ENCODE measurements at places on chromosomes 1 and 21.

DNA sequence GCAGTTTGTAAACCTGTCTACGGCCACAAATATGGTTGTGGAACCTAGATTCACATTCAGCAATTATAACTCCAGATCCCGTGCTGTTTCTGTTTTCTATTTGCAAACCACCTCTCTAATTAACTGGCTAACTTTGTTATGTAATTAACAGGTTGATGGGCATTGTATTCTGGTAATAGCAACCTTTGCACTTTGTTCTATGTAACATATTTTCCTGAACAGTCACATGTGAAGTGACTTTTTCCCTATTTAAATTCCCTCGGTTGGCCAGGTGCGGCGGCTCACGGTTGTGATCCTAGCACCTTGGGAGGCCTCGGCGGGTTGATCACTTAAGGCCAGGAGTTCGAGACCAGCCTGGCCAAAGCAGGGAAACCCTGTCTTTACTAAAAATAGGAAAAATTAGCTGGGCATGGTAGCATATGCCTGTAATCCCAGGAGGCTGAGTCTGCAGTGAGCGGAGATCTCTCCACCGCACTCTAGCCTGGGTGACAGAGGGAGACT lies 1.4 kb downstream of the ACADM start:
- DNase-seq, result peak; percentile 77

DNA sequence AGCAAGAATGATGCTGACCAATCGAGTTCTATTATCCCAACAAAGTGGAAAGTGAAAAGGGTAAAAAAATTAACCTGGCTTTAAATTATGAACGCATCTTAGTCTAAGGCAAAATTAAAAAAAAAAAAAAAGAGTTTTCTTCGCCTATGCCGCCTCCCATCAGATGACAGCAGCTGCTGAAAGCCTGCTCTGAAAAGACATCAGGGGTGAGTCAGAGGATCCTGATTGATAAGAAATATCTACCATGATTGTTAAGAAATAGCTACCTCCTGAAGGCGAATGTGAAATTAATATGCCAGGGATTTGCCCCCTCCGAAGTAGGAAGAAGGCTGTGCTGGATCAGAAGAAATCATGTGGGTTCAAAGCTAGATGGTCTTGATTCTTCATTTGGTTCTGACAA lies 216.8 kb upstream of the C1orf87 start:
- DNase-seq, result no peak

- DNase-seq, result no peak
These were observed 5.2 kb downstream of the SUSD4 start for GRCh38 chr1:223358826-223359225.

- no peak for DNase-seq
These were observed 20.7 kb upstream of the HPCAL4 start for GRCh38 chr1:39711966-39712340.

GRCh38 chr1:46530791-46531409 lies 20.5 kb downstream of the KNCN start:
- DNase-seq, result no peak

DNA sequence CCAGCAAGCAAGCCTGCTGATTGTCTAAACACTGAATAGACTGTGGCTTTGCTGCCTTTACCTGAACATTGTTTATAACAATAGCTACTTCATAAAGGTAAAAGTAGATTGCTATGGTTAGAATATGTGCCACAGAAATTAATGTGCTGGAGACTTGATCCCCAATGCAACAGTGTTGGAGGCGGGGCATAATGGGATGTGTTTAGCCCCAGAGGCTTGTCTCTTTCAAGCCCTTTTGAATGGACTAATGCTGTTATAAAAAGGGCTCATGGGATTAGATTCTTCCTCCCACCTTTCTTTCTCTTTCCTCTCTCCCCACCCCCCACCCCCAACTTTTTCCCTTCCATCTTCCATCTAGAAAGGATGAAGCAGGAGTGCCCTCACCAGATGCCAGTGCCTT lies 80.2 kb upstream of the PPP2R5A start:
- no peak for DNase-seq

DNA sequence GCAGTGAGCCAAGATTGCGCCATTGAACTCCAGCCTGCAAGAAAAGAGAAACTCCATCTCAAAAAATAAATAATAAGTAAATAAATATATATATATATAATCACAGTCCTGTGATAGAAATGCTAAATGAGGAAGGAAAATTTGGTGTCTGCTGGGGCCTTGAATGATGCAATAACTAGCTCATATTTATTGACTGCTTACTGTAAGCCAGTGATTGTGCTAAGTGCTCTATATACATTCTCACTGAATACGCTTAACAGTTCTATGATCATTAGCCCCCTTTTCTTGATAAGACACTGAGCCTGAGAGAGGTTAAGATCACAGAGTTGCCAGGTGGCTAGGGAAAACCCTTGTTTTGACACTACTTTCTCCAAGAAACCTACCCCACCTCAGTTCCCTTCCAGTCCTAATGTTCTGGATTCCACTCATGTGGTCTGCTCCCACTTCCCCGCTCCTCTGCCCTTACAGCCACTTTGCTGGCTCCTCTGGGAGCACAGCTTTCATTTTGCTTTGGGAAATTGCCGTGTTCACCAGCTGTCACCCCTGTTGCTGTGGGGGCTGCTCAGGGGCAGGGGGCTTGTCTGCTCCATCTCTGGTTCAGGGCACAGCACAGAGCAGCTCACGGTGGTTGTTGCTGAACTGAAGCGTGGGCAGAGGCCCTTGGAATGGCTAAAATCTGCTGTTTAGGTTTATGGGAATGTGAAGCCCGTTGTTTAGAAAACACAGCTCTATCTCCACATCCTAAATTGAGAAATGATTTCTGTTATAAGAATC lies 2.5 kb upstream of the BMP8A start:
- DNase-seq, result no peak

DNA sequence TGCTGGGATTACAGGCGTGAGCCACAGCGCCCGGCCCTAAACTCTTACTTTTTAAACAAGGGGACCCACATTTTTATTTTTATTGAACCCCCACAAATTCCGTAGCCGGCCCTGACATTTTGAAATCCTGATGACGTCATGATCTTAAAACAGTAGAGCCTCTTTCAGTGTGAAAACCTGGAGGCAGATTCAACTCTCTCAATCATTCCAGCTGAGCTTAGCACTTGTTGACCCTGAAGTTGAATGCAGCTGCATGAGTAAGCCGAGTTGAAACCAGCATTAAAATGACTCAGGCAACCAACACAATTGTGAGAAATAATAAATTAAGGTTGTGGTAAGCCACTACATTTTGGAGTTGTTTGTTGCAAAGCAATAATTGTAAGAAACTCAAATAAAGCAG lies 93.9 kb upstream of the ADGRL4 start:
- DNase-seq, result no peak

GRCh38 chr1:219304227-219305226 lies 130.8 kb downstream of the LYPLAL1 start:
- DNase-seq, result peak; percentile 49

DNA sequence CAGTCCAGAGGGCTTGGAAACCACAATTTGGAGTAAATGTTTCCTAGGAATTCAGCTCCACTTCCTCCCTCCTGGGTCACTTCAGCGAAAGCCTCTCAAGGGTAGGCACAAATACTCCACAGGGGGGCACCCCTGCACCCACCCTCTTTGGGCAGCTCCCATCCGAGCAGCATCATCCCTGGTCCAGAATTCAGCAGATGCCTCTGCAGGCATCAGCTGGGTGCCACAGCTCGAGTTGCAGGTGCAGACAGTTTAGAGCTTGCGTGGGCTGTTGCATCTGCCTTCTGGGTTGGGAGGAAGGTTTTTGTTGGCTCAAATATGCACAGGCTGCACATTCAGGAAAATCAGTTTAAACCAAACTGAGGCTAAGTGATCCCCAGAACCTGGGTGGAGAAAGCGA lies 25.0 kb downstream of the KANK4 start:
- DNase-seq, result peak; percentile 55
